ENCODE measurements at places on chromosomes 4 and X.
A peak's percentile ranks its signal among the peaks of the same experiment; 100 is the strongest.

DNA sequence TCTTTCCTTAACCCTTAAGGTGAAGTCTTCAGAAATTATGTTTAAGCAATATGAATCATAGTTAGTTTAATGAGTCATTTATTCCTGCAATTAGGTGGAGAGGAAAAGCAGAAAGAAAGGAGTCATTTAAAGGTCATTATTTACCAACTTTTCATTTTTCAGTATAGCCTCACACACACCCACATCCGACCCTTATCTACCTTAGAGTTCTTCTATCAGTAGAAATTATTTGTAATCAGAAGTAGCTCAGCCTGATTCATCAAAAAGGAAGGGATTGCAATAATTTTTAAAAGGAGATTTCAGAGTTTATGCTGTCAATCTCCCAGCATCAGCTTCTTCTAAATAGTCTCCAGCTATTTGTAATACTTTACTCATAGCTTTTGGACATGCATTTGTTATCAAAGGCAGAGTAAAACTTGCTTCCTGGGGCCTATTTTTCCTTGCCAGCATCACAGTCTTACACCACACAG is 5.9 kb downstream of the ANXA10 start:
- peaks cover 7% of the 10 kb centered on the region for H3K4me1 ChIP-seq
- no peaks in the 10 kb centered on the region for H3K36me3 ChIP-seq

DNA sequence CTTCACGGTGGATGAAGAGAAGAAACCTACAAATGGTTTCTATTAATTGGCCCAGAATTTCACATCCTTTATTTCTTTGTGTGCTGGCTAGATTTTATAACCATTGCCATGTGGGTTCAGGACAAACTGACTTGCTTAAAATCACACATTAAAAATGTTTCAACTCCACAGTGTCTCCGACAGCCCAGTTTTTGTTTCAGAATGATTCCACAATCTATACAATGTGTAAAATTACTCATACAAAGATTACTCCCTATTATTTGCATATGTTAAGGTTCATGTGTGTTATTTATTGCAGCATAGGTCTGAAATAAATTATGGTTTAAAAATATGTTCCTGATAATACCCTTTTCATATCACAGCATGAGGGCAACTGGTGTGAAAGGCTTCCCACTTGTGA is 20.6 kb downstream of the DCHS2 start:
- no peak overlapping the region for H3K27ac ChIP-seq
- DNase-seq, result no peak
- peaks cover 17% of the 10 kb centered on the region for H3K4me1 ChIP-seq
- no peaks in the 10 kb centered on the region for H3K27me3 ChIP-seq

GRCh38 chr4:171785388-171785787 is 27.8 kb upstream of the GALNTL6 start:
- no peak for DNase-seq
- H3K4me3 ChIP-seq, result no peak overlapping the region
- H3K36me3 ChIP-seq, result no peaks in the 10 kb centered on the region
- peaks cover 49% of the 10 kb centered on the region for H3K27me3 ChIP-seq
- H3K27ac ChIP-seq, result no peak overlapping the region

DNA sequence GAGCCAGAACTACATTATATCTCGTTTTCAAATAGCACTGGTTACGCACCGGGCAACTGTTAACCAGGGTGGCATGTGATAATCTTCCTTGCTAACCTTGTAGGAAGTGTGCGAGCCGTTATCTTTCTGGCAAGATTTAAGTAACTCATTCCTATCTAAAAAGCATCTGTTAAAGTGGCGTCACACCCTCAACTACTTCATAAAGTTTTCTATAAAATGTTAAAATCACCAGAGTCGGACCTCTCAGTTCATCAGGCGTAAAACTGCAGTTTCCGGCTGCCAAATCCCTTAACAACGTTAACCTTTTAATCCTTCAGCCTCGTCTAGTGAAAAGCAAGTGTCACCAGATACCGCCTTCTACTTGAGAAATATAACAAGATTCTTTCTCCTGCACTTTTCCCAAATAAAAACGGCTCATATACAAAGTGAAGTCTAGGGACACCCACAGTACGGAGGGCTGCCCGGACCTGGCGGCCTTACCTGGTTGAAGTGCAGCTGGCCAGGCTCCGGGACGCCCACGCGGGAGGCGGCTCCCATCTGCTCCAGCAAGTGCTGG is 1.2 kb downstream of the SLC39A8 start:
- peaks cover 21% of the 10 kb centered on the region for H3K36me3 ChIP-seq
- peak overlapping the region; percentile 49 for H3K27ac ChIP-seq
- H3K4me1 ChIP-seq, result peaks cover 9% of the 10 kb centered on the region
- H3K4me3 ChIP-seq, result peak overlapping the region; percentile 76

- H3K4me3 ChIP-seq, result no peak overlapping the region
- no peaks in the 10 kb centered on the region for H3K36me3 ChIP-seq
- no peak overlapping the region for H3K27ac ChIP-seq
- H3K27me3 ChIP-seq, result no peaks in the 10 kb centered on the region
- no peaks in the 10 kb centered on the region for H3K4me1 ChIP-seq
- peak; percentile 31 for DNase-seq
Observed at GRCh38 chrX:20913760-20914159, 460.5 kb upstream of the CNKSR2 start.

DNA sequence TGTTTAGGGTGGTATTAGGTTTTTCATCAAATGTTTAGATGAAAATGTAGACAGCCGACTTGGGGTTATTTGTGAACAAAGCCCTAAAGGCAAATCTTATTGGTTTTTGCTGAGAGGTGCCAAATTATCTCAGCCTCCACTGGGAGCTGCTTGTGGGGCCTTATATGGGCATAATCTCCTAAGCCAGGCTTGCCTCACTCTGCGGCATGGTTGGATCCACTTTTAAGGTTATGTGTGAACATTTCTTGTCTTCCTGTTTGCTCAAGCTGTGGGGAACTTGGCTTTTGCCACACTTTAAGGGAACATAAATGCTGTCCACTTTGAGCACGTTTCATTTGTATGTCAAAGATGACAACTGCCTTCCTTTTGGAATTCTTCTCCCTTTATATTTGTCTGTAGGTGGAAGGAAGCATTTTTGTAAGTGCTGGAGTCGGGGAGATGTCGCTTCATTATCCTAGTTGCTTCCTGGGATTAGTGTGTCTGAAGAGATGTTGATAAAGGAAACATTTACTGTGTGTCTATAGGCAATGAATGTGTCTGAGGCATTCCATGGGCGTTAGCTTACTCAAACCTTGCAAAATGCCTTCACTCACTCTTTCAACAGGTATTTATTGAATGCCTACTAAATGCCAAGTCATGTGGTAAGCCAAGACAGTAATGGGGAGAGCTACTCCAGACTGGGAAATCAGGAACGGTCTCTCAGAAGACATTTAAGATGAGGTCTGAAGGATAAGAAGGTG is 78.3 kb downstream of the SLC9A6 start:
- H3K4me3 ChIP-seq, result no peak overlapping the region
- no peak for DNase-seq
- H3K27me3 ChIP-seq, result peaks cover 58% of the 10 kb centered on the region
- H3K4me1 ChIP-seq, result no peaks in the 10 kb centered on the region
- no peaks in the 10 kb centered on the region for H3K36me3 ChIP-seq
- H3K27ac ChIP-seq, result no peak overlapping the region

Measured in MCF 10A (cell line).